ENCODE measurements at places on chromosomes 7 and 10.

- DNase-seq: no peak
Measured at GRCh38 chr7:11591055-11591633, 240.9 kb downstream of the THSD7A start.

DNA sequence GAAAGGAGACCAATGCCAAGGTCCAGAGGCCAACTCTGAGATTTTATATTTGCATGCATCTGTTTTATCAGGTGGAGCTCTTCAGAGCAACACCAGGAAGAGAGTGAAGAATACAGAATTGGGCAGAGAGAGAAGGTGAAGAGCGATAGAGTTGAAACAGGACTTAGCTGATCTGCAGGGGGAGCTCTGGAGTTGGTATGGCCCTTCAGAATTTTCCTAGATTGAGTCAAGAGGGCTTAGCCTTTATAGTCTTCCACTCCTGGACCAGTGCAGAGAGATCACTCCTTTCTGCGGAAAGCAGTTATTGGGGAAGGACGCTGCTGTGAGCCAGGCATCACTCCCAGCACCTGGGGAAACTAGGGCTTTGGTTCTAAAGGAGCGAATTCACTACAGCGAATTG lies 105.0 kb upstream of the DGKB start:
- DNase-seq: no peak

DNA sequence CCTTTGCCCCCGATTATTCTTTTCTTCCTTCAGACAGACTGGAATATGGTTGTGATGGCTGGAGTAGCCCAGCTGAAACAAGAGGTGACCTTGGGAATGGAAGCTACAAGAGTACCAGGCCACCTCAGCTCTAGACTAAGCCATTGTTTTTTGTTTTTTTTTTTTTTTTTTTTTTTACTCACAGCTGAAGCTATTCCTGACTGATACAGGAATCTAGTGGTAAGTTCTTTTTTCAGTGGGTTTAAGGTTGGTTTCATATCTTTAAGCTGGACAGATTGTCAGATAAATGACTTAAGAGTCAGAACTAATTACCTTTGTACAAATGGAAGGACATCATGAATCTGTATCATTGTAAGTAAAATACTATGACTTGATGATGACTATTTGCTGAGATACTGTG lies 30.2 kb upstream of the PTPN12 start:
- no peak for DNase-seq

DNA sequence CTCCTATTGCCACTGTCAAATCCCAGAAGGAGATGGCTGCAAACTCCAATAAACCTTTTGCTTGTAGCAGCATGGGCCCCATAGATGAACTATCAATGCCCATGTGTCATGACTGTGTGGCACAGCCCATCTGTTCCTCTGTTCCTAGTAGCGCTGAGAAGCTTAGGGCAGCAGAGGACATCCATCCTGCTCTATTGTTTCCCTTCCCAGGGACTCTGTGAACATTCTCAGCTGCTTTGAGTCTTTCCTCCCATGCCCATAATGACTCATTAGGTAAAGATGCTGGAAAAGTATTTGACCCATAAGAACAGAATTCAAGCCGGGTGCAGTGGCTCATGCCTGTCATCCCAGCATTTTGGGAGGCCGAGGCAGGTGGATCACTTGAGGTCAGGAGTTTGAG lies 28.3 kb downstream of the STMP1 start:
- no peak for DNase-seq

DNA sequence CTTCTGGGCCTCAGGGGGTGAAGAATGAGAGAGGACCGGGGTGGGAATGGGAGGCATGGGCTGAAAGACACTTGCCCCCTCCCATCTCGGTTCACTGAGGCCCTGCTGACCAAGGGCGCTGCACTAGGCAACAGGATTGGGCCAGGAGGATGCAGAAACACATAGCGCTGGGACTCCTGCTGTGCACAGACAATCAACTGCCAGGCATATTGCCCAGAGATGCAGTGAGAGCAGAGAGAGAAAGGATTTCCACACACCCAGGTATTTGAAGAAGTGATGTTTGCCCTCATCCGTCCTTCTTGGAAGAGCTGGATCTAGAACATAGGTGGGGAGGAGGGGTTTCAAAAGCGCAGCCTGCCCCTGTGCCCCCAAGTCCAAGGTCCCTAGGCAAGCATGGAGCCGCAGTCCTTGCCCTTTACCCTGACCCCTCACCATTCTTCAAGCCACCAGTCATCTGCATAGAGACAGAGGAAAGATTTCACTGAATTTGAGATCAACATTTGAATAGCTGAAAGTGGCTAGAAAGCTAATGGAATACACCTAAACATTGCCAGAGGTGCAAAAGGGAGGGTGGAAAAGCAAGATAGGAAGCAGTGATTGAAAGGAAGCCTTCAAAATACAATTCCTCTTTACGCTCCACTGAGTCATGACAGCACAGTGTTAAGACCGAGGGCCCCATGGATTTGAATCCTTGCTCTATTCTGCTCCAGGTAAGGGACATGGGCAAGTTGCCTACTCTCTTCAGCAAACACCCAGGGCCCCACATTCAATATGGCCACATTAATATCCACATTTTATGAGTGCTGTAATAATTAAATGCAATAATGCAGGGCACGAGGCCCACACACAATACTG lies 44.2 kb upstream of the TNS3 start:
- DNase-seq: no peak
